WTC11 (cell line): ENCODE measurements at places on chromosomes 4 and X.

- DNase-seq, result no peak
Observed at GRCh38 chr4:152189451-152190179, 346.3 kb downstream of the FBXW7 start.

DNA sequence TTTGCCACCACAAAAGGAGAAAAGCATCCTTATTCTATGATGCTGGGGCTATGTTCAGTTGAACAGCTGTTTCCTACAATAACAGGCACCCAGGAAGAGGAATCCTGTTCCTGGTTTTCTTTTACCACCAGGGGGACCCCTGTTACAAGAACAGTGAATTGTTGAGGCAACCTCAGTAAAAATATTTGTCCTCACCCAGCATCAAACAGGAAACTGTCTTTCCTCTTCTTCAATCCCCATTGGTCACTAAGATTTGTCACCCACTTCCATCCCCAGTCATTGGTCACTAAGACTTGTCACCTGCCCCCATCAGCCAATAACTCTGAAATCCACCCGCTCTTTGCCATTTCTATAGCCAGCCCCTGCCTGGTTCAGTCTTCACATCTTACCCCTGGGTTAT lies 143.5 kb upstream of the GALNT7 start:
- peak; percentile 55 for DNase-seq

- DNase-seq, result no peak
Observed at GRCh38 chr4:74230902-74231499, 73.1 kb downstream of the MTHFD2L start.

- DNase-seq, result no peak
Observed at GRCh38 chr4:136495076-136495475, 1037.2 kb downstream of the PCDH18 start.

GRCh38 chr4:128682942-128683666 lies 126.4 kb upstream of the JADE1 start:
- peak; percentile 19 for DNase-seq

DNA sequence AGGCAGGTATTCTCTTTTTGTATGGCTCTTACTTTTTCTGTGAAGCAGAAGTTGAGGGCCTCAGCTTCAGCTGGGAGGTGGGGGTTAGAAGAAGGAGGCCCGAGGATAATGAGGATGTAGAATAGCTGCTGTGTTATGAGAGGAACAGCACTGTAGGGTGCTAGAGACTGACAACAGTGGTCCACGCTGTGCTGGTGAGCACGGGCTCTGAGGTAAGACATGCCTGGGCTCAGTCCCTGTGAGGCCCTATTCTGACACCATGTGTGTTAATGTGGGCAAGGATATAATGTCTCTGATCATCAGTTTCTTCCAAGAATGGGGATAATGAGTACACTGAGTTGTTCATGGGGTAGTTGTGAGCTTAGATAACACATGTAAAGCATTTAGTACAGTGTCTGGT lies 55.3 kb upstream of the SFRP2 start:
- DNase-seq, result no peak

DNA sequence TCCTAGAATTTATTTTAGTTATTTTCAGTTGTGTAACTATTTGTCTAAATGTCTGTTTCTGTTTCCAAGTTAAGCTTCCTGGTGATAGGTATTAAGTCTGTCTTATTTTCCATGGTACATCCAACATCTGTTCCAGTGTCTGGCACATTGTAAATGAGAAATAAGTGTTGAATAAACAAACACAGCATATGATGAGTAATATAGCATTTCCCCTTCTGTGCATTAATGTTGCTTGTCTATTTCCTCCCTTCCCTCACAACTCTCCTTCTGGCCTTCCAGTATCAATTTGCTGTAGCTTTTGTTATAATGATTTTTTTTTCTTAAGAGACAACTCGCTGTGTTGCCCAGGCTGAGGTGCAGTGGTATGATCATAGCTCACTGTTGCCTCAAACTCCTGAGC lies 36.1 kb downstream of the COPS4 start:
- DNase-seq, result no peak

GRCh38 chr4:53563824-53564223 lies 27.5 kb downstream of the LNX1 start:
- no peak for DNase-seq

- no peak for DNase-seq
Observed at GRCh38 chrX:7168371-7168770, 20.4 kb upstream of the PUDP start.

DNA sequence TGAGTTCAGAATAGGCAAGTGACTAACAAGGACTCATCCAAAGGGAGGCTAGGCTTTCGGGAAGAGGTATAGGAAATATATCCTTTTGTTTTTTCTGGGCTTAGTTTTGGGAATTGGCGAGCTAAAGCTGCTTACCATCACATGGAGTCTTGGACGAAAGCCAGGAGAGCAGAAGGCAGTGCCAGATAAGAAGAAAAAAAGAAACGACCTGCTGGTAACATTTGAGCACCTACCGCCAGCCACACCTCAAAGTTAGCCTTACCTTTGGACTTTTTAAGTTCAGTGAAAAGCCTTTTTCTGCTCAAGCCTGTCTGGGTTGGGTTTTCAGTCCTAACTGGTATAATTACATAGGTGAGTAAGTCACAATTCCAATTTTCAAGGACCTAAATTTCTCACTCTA lies 85.1 kb upstream of the LCORL start:
- DNase-seq, result no peak

GRCh38 chr4:92100975-92101374 lies 202.8 kb upstream of the GRID2 start:
- no peak for DNase-seq

DNA sequence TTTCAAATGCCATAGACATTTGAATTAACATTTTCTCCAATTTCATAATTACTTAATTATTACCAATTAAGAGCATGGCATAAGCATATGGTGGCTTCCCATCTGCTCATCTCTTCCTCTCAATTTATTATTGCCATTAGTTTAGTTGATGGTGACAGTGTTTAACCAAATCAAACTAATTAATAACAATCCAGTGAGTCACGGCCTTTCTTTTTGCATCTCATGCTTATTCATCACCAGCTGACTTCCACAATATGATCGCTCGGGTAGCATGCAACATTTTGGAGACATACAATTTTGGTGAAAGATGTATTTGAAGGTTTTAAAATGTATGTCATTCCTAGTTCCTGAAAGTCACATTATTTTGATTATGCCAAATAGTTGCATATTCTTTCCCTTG lies 172.8 kb upstream of the TACR3 start:
- DNase-seq, result no peak

DNA sequence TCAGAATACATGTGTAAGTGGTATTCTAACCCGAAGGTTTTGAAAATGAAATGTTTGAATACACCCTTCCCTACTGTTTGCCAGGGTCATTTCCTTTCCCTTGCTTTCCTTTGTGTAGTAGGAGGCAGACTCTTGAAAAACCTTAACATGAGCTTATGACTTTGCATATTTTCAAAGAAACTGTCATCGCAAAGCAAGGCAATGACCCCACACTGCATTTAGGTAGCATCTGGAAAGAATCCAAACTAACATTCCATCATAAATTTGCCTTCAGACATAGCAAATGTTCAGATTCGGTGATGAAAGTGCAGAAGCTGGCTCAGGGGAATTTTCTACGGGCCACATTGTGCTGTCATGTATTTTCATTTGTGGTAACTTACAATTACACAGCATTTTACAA lies 32.3 kb downstream of the SH2D1A start:
- DNase-seq, result no peak

GRCh38 chr4:169971456-169972015 lies 54.7 kb downstream of the MFAP3L start:
- DNase-seq, result no peak

- DNase-seq, result no peak
Observed at GRCh38 chrX:13013363-13014110, 30.9 kb downstream of the FAM9C start.

DNA sequence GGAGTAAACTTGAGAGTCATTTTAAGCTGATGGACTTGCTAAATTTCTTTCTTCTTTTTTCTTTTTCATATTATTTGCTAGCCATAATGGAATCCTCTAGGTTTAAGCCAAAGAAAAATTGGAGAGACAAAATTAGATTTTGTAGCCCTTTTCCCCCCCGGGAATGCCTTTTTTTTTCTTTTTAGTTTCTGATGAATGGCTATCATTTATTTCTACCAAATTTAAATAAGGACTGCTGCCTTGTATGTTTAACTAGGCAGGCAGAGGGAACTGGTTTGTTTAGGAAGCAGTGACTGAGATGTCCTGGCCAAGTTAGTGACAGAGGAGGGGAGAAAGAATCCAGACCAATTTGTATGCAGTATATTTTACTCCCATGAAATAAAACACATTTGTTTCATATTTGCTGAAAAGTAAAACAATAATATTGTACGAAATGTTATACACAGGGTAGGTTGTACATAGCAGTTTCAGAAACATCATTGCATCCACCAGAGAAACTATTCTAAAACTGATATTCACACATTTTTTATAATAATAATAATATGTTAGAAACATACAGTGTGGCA lies 5.7 kb downstream of the PITX2 start:
- DNase-seq, result no peak
